Adrenal gland (tissue), 19 donors: ENCODE measurements at places on chromosomes 2 and 18. TPM values are rescaled to one million over a fixed set of nuclear protein-coding genes. Genes with fewer than 3 reads are reported as not detected.

The DNAJC10 gene
- 70.8 TPM for polyA plus RNA-seq

The RSAD2 gene
- polyA plus RNA-seq, result 2.3 TPM

DNA sequence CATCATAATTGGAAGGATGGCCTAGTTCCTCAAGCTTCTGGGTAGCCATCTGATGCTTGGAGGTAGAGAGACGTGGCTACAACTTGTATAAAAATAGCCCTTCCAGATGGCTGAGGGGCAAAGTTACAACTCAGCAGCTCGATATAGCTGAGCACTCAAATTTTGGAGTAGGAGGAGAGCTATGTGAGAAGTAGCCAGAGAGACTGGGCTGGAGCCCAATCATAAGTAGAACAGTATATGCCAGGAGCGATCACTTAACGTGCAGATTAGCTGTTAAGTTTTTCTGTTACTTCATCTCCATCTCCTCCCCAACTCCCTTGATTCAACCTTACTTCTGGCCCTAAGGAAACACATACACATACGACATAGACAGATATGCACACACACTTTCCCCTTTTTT, 28.8 kb downstream of the CNRIP1 start:
- DNase-seq, result peak; percentile 7

DNA sequence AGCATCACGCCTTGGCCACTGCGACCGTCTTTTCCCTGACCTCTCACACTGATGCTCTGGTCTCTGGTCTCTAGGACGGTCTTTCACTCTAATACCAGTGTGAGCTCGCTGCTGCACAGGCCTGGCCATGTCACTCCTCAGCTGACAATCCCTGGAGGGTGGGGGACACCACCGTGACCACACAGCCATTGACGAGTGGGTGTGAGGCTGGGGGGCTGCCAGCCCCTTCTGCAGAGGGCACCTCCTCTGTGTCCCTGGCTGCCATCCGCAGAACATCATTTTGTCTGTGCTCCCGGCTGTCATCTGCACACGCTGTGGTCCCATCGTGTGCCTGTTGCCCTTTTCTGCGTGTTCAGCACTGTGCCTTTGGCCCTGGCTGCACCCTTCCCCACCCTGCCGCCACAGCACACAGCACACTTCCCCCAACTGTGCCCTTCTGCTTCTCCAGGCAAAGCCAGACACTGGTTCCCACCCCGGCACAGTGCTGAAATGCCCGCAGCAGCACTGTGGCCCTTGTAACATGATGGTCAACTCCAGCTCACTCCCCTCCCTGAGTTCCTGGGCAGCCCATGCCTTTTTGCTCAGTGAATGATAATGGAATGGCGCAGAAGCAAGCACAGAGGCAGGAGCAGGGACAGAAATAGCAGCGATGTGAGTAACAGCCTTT, 30.4 kb upstream of the INHBB start:
- DNase-seq, result no peak

DNA sequence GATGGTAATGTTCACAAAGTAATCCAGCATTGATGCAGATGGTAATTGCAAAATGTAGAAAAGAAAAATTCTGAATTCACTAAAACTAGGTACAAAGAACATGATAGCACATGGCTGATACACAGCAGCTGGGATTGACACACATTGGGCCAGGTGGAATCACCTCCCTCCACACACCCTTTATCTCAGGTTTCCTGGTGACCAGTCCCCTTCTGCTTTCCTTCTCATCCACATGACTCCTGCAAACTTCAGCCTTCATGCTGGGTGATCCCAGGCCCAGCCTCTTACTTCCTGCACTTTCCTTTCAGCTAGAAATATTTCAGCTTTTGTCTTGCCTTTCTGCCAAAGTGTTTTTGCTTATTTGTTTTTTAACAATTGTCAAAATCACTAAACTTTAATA, 246.9 kb downstream of the LNPK start:
- DNase-seq, result no peak
